ENCODE measurements at places on chromosomes 3 and 15.

GRCh38 chr3:130789782-130790322 lies 43.2 kb upstream of the PIK3R4 start:
- no peak for DNase-seq

DNA sequence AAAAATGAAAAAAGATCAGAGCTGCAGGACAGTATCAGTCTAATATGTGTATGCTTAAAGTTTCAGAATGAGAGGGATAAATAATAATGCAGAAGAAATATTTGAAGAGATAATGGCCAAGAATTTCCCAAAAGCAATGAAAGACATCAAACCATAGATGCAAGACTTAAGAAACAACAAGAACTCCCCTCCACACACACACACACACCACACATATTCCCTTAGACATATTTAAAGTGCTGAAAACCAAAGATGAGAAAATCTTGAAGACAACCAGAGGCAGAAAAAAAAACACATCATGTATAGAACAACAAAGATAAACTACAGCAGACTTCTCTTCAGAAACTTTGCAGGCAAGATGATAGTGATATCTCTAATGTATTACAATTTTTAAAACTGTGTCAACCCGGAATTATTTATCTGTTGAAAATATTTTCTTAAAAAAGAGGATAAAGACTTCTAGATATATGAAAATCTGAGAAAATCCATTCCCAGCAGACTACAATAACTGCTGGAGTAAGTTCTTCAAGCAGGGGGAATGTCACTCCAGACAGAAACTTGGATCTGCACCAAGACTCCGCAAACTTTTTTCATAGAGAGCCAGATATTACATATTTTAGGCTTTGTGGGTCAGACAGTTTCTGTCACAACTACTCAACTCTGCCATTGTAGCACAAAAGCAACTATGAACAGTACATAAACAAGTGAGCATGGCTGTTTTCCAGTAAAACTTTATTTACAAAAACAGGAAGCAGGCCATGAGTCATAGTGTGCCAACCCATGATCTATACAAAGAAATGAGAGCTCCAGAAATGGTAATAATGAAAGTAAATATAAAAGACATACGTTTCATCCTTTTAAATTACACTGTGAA lies 223.4 kb upstream of the CGNL1 start:
- DNase-seq = no peak

DNA sequence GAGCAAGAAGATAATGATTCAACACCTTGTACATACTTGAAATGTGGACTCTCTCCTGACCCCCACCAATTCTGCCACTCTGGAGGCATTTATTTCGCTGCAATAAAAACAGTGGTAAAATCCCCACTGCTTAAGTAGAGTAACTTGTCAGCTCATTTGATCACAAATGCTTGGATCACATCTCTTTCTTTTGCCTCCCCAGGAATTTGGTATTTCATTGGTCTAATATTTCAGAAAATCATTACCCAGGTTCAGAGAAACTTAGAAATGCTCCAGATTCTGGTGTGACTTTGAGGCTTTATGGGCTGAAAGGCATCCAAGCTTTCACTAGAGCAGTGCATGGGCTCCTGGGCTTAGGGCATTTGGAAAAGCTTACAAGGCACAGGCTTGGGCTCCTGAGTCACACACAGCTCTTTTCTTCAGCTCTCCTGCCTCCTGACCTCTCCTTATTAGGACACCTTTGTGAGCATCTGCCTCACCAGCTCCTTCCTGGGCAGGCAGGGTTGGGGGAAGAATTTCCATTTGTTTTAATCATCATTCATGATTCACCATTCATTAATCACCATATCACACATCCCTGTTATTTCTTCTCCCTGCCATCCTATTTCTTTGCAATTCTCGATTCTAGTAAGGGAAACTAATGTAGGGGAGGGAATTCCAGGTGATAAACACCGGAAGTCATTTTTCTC lies 22.5 kb downstream of the CDCP1 start:
- DNase-seq = no peak

DNA sequence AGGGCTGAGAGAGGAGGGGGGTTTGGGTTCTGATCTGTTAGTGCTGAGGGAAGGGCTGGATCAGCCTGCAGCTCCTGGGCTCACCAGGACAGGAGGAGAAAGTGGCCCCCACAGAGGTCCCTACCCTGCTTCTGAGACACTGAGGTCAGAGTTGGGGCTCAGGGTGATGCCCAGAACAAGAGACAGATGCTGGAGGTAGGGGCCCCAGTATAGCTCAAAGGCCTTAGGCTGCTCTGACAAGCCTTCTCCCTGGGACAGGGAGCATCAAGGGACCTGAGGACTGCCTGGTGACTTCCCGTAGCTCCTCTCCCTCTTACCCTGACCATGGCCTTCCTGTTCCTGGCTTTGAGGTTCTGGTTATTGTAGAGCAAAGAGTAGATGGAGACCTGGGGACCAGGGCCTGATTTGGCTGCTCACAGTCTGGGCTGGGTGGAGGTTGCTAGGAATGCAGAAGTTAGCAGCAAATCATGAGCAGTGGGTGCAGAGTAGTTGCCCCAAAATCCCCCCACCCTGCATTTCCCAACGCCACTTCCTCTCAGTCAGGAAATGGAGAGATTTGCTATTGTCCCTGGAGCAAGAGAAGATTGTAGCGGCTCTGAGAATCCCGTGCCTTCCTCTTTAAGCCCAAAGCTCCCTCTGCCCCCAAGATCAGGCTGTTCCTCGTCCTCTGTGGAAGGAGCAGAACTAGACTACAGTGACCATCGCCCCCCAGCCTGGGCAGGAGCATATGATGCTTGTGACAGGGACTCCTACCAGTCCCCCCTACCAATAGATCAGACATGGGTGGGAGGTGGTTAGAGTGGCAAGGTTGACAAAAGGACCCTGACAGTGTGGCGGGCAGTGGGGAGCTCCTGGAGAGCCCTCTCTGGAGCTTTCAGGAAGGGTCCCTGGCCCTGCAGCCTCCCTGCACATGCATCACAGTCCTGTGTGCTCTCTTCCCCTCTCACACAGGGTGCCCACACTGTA lies 47.4 kb upstream of the SEC22A start:
- no peak for DNase-seq

- DNase-seq = no peak
These were observed 215.3 kb upstream of the RARB start for GRCh38 chr3:25212736-25213135.

- DNase-seq = no peak
These were observed 48.4 kb upstream of the SLC25A26 start for GRCh38 chr3:66172394-66172793.

DNA sequence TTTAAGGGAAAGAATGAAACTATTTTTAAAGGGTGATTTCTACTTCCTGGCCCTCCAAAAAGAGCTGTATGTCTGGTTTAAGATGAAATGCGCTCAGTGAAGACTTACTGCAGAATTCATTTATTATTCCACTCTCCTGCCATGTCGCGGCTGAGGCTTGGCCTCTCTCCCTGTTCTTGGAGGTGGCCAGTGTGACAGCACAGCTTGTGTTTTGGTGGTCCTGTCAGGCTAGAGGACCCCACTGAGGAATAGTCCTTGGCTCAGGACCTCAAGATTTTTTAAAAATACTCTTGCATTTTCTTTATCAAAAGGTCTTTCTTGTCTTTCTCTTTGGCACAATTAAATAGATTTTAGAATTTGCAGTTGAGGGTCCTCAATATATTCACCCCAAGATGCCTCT lies 384.4 kb downstream of the LRTM1 start:
- no peak for DNase-seq

DNA sequence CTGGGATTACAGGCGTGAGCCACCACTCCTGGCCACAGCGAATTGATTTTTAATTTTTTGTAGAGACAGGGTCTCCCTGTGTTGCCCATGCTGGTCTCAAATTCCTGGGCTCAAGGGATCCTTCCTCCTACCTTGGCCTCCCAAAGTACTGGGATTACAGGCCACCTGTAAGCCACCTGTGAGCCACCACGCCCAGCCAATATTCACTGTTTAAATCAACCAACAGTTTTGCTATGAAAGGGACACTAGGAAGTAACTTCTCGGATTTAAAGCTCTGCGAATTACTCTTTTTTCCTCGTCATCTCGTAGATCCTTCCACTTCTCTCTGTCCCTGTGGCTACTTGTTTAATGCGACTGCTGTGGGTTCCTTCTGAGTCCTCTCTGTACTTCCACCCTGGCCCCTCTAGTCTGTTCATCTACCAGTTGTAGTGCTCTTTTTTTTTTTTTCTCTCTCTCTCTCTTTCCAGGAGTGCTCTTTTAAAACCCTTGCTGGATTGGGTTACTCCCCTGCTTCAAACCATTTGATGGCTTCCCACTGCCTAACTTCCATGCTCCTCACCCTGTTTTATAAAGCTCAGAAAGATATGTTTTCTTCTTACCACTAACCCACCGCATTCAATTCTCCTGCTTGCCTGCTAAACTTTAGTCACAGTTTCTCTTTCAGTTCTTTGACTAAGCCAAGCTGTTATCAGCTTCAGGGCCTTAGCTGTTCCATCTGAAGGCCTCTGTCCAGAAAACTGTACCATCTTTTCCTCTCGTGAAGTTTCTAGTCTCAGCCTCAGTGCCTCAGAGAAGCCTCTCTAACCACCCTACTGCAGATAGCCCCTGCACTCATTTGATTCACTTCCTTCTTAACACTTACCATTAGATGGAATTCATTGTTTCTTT lies 12.4 kb downstream of the RTF1 start:
- DNase-seq = no peak

DNA sequence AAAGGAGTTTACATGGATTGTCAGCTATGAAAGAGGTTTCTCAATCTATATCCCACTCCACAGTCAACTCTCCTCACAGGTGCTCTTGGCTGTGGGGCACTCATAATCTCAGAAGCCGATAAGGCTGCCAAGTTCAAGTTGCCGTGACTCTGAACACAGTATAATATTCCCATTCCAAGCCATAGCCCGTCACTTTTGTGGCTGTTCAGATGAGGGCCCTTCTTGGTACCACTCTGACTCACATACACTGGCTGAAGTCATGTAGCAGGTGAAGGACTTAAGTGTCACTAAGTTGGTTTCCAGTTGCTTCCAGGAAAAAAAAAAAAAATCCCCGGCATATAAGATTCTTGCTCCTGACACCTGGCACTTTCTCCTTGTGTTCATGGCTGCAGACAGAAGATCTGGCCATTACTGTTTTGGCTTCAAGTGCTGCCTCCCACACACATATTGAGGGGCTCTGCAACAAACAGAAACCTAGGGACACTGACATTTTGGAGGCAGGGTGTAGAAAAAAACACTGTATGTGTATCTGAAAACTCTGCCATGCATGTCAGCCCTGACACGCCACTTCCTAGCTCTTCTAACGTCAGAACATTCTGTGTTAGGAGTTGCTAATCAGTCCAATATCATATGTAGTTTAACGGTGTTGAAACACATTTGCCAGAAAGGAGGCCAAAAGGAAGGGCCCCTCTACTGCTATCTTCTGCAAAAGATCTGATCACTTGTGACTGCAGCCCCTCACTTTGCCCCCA lies 170.2 kb upstream of the ICE2 start:
- DNase-seq = no peak

GRCh38 chr3:12706504-12707253 lies 42.8 kb upstream of the RAF1 start:
- peak; percentile 2 for DNase-seq

GRCh38 chr3:146142757-146143156 lies 18.2 kb downstream of the PLOD2 start:
- DNase-seq = no peak

DNA sequence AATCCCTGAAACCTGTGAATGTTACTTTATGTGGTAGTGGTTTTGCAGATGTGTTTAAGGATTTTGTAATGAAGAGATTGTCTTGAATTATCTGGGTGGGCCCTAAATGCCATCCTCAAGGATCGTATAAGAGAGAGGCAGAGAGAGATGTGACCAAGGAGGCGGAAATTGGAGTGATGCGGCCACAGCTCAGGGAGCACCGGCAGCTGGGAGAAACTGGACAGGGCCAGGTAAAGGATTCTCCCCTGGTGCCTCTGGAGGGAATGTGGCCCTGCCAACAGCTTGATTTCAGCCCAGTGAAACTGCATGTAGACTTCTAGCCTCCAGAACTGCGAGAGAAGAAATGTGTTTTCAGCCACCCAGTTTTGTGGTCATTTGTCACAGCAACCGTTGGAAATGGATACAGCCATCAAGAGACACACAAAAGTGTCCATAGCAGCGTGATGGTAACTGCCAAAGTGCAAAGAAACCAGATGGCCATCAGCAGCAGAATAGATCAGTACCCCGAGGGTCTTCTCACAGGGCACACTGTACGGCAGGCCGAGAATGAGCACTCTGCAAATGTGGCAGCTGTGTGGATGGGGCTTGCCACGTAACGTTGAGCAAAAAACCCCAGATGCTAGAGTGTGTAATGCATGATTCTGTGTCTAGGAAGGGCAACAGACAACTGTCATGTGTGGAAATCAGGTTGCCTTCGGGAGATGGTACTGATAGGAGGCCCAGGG lies 12.2 kb downstream of the APBA2 start:
- DNase-seq = no peak

GRCh38 chr3:111971533-111972130 lies 7.2 kb upstream of the ABHD10 start:
- DNase-seq = no peak

DNA sequence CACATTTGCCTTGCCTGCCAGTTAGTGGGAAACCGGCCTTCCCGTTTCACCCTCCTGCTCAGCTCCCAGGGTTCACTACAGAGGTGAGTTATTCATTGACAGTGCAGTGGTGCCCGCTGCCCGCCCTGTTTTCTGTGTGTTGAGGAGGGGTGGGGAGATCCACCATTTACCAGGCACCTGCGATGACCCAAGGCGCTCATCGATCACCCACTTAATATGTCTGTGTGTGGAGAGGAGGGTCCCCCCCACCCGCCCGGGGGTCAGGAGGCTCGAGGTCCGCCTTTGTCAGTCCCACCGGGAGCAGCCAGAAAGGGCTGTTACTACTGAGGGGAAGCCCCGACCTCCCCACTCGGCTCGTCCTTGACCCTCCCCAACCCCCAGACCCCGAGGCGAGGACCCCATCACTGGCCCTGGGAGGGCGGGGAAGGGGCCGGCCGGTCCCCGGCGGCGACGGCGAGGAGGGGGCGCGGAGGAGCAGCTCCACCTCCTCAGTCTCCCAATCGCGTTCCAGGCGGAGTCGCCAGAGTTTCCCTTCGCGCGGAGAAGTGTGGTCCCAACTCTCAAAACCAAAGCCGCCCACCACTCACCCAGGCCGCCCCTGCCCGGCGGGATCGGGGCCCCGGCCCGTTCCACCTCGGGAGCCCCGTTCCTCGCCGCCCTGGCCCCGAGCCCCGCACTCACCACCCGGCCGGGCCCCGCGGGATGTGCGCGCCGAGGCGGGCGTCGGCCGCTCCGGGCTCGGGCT lies 1.1 kb downstream of the PLXNB1 start:
- DNase-seq = no peak

- no peak for DNase-seq
These were observed 357.0 kb downstream of the SQOR start for GRCh38 chr15:45991863-45992262.

Data from activated T-helper 1 cell treated with Interleukin-2 at 50 U/mL for 16 hours (primary cell).